ENCODE measurements at places on chromosomes 6 and 20. TPM values are rescaled to one million over a fixed set of nuclear protein-coding genes. Genes with fewer than 3 reads are reported as not detected.

GRCh38 chr20:32366380-32366779 lies 8.2 kb downstream of the ASXL1 start:
- DNase-seq: no peak

DNA sequence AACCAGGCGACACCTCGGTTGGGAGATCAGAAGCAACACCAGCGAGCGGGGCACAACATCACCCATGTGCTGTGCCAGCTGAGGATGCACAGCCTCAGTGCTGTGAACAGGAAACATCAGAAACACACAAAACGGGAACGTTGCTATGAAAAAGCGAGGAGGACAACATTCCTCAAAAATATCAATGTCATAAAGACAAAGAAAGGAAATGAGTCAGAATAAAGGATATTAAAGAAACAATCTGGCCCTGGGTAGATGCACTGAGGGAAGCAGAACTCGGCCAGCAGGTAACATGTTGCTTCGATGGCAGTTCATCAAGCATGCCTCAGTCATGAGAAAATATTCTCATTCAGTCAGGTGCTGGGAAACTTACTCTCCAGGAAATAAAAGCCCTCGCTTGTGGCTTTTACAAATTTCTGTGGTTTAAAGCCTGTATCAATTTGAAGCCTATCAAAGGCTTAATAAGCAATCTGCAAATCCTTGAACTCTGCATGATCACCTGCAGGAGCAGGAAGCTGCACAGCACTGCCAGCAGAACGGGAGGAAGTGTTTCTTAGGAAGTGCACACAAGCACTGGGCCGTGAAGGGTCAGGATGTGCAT lies 77.5 kb downstream of the GINS1 start:
- no peak for DNase-seq

DNA sequence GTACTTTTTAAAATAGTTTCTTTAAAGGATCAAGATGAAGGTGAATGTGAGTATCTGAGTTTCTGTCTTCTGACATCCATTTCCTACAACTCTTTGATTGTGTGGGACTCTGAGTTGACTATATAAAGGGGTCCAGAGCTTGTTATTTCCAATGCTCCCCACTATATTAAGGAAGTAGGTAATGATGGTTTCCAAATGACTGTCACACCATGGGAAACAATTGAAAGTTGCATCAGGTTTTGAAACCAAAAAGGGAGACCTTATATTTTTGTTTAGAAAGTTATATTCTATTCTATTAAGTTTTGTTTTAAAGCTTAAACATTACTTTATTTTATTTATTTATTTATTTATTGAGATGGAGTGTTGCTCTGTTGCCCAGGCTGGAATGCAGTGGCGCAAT lies 11.2 kb downstream of the CASS4 start:
- no peak for DNase-seq

GRCh38 chr20:18009116-18009515 lies 40.3 kb downstream of the MGME1 start:
- DNase-seq: no peak

DNA sequence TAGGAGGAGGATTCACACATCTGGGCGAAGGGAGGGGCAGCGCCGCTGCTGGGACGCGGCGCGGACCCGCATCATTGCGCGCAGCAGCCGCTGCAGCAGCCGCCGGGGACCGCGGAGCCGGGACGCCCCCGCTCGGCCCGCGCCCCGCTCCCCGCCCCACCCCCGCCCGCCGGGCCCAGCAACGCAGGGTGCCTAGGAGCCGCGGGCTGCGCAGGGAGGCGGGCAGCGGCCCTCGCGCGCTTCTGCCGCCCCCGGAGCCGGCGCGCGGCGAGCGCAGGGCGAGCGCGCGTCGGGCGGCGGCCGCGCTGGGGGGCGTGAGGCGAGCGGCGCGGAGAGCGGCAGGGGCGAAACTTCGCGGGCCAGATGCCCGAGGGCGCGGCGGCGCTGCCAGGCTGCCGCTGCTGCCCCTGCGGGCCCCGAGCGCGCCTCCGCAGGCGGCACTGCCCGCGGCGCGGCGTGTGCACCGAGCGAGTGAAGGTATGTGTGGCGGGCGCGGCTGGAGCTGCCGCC lies at the start of gene NKAIN2:
Gene NKAIN2 (plus strand): TSS at position 362 of the 510 bp plus-strand sequence.
- no peak for DNase-seq

GRCh38 chr6:37521674-37522073 lies 22.0 kb upstream of the CCDC167 start:
- DNase-seq: no peak

Gene OLIG3
- not detected for total RNA-seq

Gene FUT9
- total RNA-seq: 6.7 TPM

DNA sequence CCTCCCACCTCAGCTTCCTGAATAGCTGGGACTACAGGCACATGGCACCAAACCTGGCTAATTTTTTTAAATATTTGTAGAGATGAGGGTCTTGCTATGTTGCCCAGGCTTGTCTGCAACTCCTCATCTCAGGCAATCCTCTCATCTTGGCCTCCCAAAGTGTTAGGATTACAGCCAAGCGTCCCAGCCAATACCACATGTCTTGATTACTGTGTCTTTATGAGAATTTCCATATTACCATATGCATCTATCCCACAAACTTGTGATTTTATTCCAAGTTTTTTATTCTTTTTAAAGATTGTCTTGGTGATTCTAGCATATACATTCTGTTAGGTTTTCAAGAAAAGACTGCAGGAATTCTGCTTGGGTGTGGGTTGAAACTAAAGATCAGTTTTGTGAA lies 82.7 kb downstream of the LPA start:
- DNase-seq: no peak

DNA sequence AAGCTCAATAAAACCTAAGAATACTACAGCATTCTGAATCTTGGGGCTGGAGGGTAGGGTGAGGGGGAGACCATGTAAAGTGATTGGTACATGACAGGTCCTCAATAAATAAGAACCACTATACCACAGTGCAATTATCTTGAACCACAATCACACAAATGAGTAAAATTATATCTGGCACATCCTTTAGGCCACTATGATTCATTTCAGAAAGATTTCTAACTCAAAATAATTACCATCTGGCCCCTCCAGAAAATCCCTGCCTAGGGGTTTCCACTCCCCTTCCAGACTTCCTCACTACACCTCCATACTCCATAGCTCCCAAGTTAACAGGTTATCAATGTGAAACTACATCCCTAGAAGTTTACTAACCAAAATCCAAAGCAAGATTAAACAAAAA lies 19.7 kb downstream of the AKIRIN2 start:
- DNase-seq: no peak

DNA sequence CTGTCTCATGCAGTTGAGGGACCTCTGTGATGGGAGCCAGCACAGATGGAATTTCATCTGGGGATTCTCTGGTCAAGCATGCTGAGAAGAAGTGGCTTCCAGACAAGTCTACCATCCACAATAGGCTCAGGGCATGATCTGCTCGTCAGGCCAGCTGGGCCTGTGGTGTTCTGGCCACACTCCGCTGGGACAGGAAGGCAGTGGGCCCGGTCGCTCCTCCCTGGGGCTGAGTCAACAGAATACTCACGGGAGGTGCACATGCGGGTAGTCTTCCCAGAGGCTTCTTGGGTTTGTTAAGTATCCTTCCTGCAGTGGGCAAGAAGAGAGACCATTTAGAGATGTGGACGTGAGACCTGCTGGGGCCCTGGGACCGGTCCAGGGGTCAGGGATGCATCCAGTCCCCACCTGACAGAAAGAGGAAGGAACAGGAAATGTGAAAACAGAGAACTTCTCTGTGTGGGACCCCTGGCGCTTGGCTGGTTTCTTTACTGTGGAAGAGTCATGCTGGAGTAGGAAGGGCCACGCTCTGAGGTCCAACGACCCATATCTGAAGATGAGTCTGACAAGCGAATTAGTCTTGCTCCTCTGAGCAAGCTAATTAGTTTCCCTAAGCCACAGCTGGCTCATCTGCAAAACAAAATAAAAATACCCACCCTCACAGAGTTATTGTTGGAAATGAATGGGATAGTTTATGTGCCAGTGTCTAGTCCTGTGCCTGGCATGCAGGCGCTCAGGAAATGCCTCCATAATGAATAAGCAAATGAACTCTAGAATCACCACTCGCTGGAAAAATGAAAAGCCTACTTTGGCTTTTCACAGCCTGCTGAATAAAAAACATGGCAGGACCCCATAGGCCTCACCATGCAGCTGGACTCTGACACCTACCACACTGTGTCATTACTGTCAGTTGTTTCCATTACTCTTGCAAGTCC lies 67.3 kb downstream of the TRAM2 start:
- no peak for DNase-seq
